ENCODE measurements at places on chromosomes 4 and X. TPM values are rescaled to one million over a fixed set of nuclear protein-coding genes. Genes with fewer than 3 reads are reported as not detected.

GRCh38 chrX:153944140-153944799 is at the start of gene RENBP:
Gene RENBP (minus strand): TSS chrX:153944643. CDS start chrX:153944610, 33 bp downstream.
- peaks cover 5% of the 10 kb centered on the region for H3K36me3 ChIP-seq
- peak within 1 kb of the TSS; percentile 63 for H3K27ac ChIP-seq
- peaks cover 25% of the 10 kb centered on the region for H3K4me1 ChIP-seq
- peak; percentile 59 for DNase-seq
- no peaks in the 10 kb centered on the region for H3K27me3 ChIP-seq
- peak within 1 kb of the TSS; percentile 81 for H3K4me3 ChIP-seq

DNA sequence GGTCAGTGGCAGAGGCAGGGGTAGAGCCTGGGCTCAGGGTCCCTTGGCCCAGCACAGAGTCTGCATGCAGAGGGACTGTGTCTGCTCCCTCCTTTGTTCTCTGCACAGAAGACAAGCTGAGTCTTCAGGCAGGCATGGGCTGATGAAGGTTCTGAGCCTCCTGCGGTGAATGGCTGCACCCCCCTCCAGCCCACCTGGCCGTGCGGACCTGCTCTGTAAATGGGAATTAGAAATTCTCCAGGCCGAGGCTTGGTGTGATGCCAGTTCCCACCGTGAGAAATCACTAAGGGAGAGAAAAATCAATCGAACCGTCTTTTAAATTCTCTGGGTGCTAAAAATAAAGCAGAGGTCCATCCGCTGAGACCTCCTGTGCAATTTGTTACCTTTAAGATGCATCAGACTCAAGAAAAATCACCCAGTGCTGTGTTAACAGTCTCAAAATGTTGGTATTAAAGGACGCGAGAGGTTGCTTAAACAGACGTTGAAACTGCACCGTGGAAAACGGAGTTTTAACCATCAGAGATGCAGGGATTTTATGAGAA is 96.0 kb downstream of the WFS1 start:
- no peak overlapping the region for H3K27ac ChIP-seq
- no peaks in the 10 kb centered on the region for H3K4me1 ChIP-seq
- DNase-seq: no peak
- no peak overlapping the region for H3K4me3 ChIP-seq
- no peaks in the 10 kb centered on the region for H3K36me3 ChIP-seq
- H3K27me3 ChIP-seq: peaks cover 5% of the 10 kb centered on the region

GRCh38 chr4:73258436-73258685 is 237 bp downstream of the ANKRD17 start:
- H3K27ac ChIP-seq: peak overlapping the region; percentile 100
- peaks cover 28% of the 10 kb centered on the region for H3K36me3 ChIP-seq
- H3K4me1 ChIP-seq: peaks cover 52% of the 10 kb centered on the region

DNA sequence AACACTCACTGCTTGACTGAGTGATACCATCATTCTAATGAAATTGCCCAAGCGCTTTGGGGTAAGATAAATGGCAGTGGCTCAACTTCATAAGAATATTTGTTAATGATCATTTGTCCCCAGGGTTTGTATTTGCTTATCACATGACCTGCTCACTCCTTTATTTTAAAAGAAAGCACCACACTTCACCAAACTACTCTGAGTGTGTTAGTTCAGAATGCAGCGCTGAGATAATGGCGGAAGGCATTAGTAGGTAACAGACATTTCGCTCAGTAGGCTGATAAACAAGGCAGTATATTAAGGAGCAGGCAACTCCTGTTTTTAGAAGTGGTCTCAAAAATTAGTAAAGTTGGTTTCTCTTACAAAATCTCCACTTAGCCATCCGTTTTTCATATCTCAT is 1.6 kb downstream of the SNX25 start:
- no peak for DNase-seq
- peak overlapping the region; percentile 84 for H3K4me3 ChIP-seq
- H3K27ac ChIP-seq: no peak overlapping the region
- no peaks in the 10 kb centered on the region for H3K27me3 ChIP-seq

Gene RBMXL3
- not detected for total RNA-seq

- DNase-seq: no peak
- no peak overlapping the region for H3K27ac ChIP-seq
- H3K36me3 ChIP-seq: no peaks in the 10 kb centered on the region
Measured at GRCh38 chrX:132692066-132692465, 203.2 kb upstream of the MBNL3 start.

- no peaks in the 10 kb centered on the region for H3K36me3 ChIP-seq
- H3K27ac ChIP-seq: no peak overlapping the region
- peaks cover 10% of the 10 kb centered on the region for H3K27me3 ChIP-seq
- no peak for DNase-seq
Measured at GRCh38 chrX:69139516-69139915, 25.7 kb downstream of the PJA1 start.

DNA sequence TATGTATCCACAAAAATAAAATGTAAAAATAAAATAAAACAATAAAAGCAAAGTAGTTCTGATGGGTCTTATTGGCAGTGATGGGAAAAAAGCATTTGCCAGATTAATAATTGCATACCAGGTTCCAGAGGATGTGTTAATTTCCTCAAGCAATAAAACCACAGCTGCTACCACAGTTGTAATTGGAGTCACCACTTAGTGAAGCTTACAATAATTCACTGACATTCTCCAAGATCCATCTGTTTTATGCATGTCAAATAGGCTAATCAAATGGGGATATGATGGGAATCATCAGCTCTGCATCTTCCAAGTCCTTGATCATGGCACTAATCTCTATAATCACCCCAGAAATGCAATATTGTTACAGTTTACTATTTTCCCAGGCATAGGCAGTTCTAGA is 123.5 kb upstream of the EMCN start:
- no peaks in the 10 kb centered on the region for H3K27me3 ChIP-seq
- no peak overlapping the region for H3K27ac ChIP-seq
- H3K4me3 ChIP-seq: no peak overlapping the region
- H3K36me3 ChIP-seq: no peaks in the 10 kb centered on the region
- no peak for DNase-seq

Gene STK32B
- not detected for total RNA-seq

Gene PNMA6F
- not detected for total RNA-seq

DNA sequence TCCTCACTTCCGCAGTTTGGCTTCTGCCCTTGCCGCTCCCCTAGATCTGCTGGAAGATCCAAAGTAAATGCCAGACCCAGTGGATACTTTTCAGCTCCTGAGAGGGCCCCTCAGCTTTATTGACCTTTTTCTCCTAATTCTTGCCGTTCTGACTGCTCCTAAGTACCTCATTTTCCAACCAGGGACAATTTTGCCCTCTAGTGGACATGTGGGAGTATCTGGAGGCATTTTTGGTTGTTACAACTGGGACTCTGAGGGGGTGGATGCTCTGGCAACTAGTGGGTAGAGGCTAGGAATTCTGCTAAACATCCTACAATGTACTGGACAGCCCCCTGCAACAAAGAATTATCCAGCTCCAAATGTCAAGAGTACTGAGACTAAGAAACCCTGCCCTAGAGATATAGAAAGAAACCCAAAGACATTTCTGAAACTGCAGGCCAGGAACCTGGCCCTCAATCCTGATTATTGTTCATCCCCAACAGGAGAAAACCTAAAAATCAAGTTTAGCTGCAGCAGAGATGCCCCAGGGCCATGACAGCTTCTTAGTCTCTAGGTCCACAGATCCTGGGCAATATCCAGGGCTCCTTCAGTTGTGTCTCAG is 3.4 kb downstream of the TEX13B start:
- H3K27me3 ChIP-seq: no peaks in the 10 kb centered on the region
- no peak overlapping the region for H3K27ac ChIP-seq
- no peak for DNase-seq
- H3K4me1 ChIP-seq: peaks cover 10% of the 10 kb centered on the region
- no peaks in the 10 kb centered on the region for H3K36me3 ChIP-seq
- no peak overlapping the region for H3K4me3 ChIP-seq

GRCh38 chr4:66178906-66179305 is 508.6 kb upstream of the EPHA5 start:
- H3K27me3 ChIP-seq: no peaks in the 10 kb centered on the region
- H3K4me1 ChIP-seq: no peaks in the 10 kb centered on the region
- DNase-seq: no peak
- no peak overlapping the region for H3K27ac ChIP-seq
- no peaks in the 10 kb centered on the region for H3K36me3 ChIP-seq
- H3K4me3 ChIP-seq: no peak overlapping the region

- no peaks in the 10 kb centered on the region for H3K36me3 ChIP-seq
- no peak for DNase-seq
- H3K27ac ChIP-seq: no peak overlapping the region
- H3K27me3 ChIP-seq: peaks cover 2% of the 10 kb centered on the region
- no peaks in the 10 kb centered on the region for H3K4me1 ChIP-seq
Measured at GRCh38 chr4:21512353-21512752, 436.2 kb downstream of the KCNIP4 start.

GRCh38 chr4:56698329-56698728 is 17.2 kb upstream of the HOPX start:
- no peaks in the 10 kb centered on the region for H3K36me3 ChIP-seq
- H3K27me3 ChIP-seq: peaks cover 3% of the 10 kb centered on the region
- DNase-seq: no peak
- H3K27ac ChIP-seq: no peak overlapping the region
- H3K4me1 ChIP-seq: no peaks in the 10 kb centered on the region
- no peak overlapping the region for H3K4me3 ChIP-seq

Gene PASD1
- not detected for total RNA-seq

Gene CXCL13
- total RNA-seq: 0.44 TPM

Gene TASL
- total RNA-seq: 0.79 TPM

Gene DCHS2
- not detected for total RNA-seq

GRCh38 chr4:79445371-79445781 is 37.3 kb upstream of the GK2 start:
- H3K36me3 ChIP-seq: no peaks in the 10 kb centered on the region
- no peaks in the 10 kb centered on the region for H3K4me1 ChIP-seq
- H3K4me3 ChIP-seq: no peak overlapping the region
- no peaks in the 10 kb centered on the region for H3K27me3 ChIP-seq
- no peak for DNase-seq

DNA sequence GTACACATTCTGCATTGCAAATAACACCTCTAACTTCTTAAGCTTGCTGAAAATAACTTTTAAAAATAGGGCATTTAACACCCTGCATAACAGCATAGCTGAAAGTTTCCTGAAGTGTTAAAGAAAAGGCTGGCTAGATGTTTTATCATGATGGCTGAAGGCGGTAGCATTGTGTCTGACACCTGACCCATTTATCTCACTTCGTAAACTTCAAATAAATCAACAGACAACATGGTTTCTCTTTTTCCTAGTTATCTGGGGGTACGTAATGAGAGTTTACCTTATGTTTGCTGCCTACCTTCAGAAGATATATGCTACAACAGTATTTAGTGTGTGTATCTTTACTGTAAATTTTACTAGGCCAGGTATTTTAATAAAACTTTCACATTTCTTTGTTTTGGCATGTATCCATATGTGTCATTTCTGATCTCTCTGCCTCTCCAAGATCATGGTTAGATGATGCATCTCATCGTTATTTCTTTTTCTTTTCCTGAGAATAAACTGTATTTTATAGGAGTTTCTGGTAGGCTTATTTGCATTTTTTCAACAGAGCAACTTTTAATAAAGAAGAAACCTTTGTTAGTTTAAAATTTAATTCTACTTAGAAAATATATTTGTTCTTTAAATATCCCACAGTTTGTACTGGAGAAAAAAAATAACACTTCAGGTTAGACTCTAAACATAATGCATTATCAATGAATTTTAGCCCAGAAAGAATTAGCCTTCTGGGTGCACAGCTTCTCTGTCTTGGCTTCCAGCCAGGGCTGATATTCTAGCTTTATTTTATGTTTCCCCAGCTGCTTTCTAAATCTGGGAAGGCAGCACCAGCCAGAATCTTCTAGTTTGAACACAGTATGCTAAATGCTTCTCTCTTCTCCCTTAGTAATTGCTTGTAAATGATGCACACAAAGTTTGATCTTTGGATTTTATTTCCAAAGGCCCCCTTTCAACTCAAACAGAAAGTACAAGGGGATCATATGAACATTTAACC is 2.9 kb downstream of the NDST4 start:
- H3K36me3 ChIP-seq: no peaks in the 10 kb centered on the region
- no peaks in the 10 kb centered on the region for H3K27me3 ChIP-seq
- DNase-seq: no peak
- no peak overlapping the region for H3K4me3 ChIP-seq

- no peak overlapping the region for H3K4me3 ChIP-seq
- peaks cover 55% of the 10 kb centered on the region for H3K36me3 ChIP-seq
- H3K27ac ChIP-seq: no peak overlapping the region
- peaks cover 3% of the 10 kb centered on the region for H3K4me1 ChIP-seq
Measured at GRCh38 chr4:1695913-1696312, 11.8 kb upstream of the FAM53A start.

DNA sequence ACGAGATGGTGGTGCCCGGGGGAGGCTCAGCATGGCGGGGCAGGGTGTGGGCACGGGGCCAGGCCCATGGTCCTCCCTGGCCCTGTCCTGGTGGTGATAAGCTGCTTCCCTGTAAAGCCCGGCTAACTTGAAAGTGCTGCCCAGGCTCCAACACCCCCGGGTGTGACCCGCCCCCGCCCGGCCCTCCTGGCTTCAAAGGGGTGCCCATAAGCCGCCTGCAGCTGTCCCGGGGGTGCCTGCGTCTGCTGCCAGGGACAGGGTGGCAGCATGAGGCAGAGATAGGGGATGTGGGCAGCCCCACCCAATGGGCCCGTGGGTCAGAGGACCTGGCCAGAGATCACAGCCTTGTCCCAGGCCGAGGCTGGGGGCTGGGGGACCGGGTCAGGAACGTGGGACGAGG is 18.1 kb downstream of the FGFRL1 start:
- H3K27ac ChIP-seq: no peak overlapping the region
- no peak overlapping the region for H3K4me3 ChIP-seq
- no peaks in the 10 kb centered on the region for H3K27me3 ChIP-seq
- no peak for DNase-seq
- H3K4me1 ChIP-seq: peaks cover 4% of the 10 kb centered on the region

- no peak overlapping the region for H3K27ac ChIP-seq
- no peak overlapping the region for H3K4me3 ChIP-seq
- H3K27me3 ChIP-seq: no peaks in the 10 kb centered on the region
- peaks cover 4% of the 10 kb centered on the region for H3K36me3 ChIP-seq
- no peak for DNase-seq
- H3K4me1 ChIP-seq: peaks cover 9% of the 10 kb centered on the region
Measured at GRCh38 chr4:55517526-55518229, 29.0 kb downstream of the CLOCK start.

GRCh38 chr4:119184128-119184527 is 28.4 kb upstream of the USP53 start:
- H3K4me3 ChIP-seq: no peak overlapping the region
- H3K27ac ChIP-seq: no peak overlapping the region
- H3K27me3 ChIP-seq: no peaks in the 10 kb centered on the region
- no peaks in the 10 kb centered on the region for H3K36me3 ChIP-seq
- H3K4me1 ChIP-seq: no peaks in the 10 kb centered on the region

GRCh38 chr4:105276361-105277104 is 129.9 kb downstream of the TET2 start:
- no peaks in the 10 kb centered on the region for H3K27me3 ChIP-seq
- no peak overlapping the region for H3K27ac ChIP-seq
- DNase-seq: no peak
- H3K4me1 ChIP-seq: peaks cover 44% of the 10 kb centered on the region

Gene PAGE2
- not detected for total RNA-seq

Gene SHROOM2
- not detected for total RNA-seq

All from activated naive CD4-positive, alpha-beta T cell treated with anti-CD3 and anti-CD28 coated beads for 36 hours (primary cell).